T-helper 1 cell (primary cell): ENCODE measurements at places on chromosomes 2 and 18.

GRCh38 chr2:30683236-30683956 lies 123.8 kb downstream of the CAPN13 start:
- DNase-seq = no peak

GRCh38 chr18:6478121-6478520 lies 63.4 kb upstream of the L3MBTL4 start:
- no peak for DNase-seq

DNA sequence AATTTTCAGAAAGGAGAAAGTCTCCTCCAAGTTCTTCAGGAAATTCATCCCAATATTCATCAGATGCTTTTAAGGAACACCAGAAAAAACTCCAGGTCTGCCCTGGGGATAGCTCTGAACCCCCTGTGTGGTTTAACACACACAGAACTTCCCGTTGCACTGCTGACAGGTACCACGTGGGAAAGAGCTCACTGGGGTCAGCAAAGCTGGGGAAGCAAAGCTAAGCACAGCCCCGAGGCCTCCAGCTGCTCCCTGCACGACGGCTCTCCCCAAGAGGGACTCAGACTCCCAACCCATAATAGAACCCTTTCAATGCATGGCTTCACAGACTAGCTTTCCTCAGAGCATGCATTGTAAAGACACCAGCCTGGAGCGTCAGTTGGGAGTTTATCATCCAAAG lies 28.0 kb downstream of the ADI1 start:
- DNase-seq = no peak

DNA sequence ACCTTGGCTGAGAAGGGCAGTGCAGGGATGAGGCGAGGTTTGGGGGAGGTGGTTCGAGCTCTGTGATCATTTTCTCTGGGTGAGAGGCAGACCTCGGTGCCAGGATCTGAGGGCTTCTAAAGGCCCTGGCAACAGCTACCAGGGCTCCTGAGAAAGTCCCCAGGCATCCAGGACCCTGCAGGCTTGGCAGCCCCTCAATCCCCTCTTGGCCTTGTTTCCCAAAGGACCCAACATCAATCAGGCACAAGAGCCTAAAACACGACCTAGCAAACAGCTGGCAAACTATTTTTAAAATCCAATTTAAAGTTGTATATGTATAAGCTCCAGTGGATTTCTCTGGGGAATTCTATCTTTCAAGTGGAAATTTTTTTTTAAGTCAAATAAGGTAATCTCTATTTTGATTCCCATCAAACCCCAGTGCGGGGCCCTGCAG lies 15.0 kb upstream of the MAT2A start:
- DNase-seq = no peak

DNA sequence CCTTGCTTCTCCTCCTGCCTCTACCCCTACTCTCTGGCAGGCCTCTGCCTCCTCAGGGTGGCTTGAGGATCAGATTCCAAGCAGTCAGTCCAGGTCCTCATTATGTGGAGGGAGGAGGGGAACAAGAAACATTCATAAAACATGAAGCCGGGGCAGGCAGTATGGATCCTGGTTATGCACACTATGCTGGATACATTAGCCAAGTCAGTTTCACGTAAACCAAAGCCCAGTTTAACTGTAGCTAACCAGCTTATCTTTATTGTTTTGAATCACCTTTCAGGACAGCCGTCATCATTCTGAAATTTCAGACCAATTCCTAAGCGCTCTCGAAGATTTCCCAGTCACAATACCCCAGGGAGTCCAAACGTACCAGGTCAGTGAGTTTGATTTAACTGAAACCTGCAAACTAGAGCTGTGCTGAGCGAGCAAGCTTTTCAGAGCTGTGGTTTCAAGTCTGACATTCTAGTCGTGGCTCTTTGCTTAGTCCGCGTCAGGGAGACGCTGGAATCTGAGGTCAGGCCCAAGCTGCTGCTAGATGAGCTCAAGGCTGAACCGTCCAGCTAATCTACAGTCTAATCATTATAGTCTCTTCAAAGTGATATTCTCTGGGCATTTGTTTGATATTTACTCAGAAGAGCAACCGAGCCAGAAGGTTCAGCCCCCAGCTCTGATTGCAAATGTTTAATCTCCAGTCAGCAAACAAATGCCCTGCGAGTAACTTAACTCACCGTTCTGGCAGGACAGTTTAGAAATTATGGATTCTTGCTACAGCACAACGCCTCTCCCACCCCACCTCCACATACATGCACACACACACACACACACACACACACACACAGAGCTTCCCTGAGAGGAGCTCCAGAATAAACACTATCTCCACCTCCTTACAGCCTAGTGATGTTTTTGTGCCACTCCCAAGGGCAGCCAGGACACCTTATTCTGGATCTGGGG lies 63.8 kb upstream of the BZW1 start:
- DNase-seq = no peak

- no peak for DNase-seq
Measured at GRCh38 chr2:137837830-137838229, 126.4 kb upstream of the HNMT start.

GRCh38 chr2:18849841-18850578 lies 260.6 kb upstream of the NT5C1B start:
- DNase-seq = no peak
